LNCaP clone FGC (cell line): ENCODE measurements at places on chromosomes 5 and 9.

GRCh38 chr9:71072587-71072986 lies 48.8 kb downstream of the TRPM3 start:
- DNase-seq, result no peak

- DNase-seq, result no peak
These were observed 40.3 kb downstream of the GLRX start for GRCh38 chr5:95782181-95782580.

GRCh38 chr5:1733369-1733768 lies 66.3 kb downstream of the MRPL36 start:
- no peak for DNase-seq

GRCh38 chr9:36855448-36856315 lies 178.4 kb downstream of the PAX5 start:
- DNase-seq, result no peak

- DNase-seq, result peak; percentile 85
These were observed 1787.7 kb downstream of the EFNA5 start for GRCh38 chr5:105882956-105883481.

DNA sequence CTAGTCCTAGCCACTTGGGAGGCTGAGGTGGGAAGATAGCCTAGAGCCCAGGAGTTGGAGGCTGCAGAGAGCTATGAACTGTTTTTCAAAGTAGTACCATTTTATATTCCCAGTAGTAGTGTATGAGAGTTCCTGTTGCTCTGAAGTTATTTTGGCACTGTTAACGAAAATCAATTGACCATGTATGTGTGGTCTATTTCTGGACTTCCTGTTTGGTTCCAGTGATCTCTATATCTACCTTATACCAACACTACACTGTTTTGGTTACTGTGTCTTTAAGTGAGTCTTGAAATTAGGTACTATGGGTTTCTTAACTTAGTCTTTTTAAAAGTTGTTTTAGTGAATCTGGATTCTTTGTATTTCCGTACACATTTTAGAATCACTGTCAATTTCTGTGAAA lies 13.6 kb downstream of the SLF1 start:
- no peak for DNase-seq

- DNase-seq, result no peak
These were observed 22.0 kb downstream of the ENHO start for GRCh38 chr9:34500623-34501267.

DNA sequence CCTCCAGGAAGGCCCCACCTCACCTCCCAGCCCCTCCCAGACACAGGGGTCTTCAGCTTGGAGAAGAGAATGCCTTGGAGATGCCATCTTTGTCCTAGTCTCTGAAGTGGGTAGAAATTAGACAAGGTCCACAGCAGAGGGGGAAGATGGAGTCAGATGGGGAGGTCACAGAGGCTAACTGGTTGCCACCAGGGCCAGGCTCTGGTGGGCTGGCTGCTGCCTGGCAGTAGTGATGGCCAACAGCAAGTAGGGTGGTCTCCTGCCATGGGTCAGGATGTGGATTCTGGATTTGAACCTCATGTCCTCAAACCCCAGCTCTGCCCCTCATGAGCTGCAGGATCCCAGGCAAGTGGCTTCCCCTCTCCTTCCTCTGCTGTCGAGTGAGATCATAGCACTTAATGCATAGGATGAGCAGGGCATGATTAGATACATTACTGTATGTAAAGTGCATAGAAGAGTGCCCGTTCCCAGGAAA lies 38.7 kb upstream of the NEK6 start:
- DNase-seq, result no peak

DNA sequence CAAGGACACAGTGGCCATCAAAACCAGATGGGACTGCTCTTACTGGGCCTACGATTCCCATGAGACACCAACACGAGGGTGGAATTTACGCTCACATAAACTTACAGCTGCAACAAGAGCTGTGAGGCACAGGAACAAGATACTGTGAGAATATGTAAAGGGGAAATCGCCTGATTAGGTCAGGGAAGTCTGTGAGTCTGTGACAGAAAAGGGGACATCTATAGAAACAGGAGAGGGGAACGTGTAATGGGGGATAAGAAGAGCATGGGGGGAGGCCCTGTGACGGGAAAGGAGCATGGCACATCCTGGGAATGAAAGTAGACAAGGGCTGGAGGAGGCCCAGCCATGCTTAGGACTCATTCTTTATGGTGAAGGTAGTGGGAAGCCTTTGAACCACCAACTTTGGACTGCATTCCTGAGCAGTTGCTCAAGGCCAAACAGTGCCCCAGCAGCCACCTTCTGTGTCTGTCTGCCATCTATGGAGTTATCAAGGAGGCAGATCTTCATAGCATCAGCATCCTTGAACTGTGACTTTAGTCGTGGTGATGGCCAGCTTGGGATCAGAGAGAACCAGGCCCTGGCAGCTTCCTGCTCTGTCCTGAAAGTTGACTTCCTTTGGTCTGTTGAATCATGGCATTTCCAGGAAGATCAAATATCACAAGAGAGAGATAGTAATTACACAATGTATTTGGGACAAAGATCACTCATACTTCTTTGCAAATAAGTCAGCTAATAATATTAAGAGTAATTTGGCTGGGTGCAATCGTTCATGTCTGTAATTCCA lies 87.9 kb upstream of the FAM169A start:
- DNase-seq, result no peak

- DNase-seq, result peak; percentile 46
These were observed 78.7 kb downstream of the ACTL7B start for GRCh38 chr9:108776920-108777639.

DNA sequence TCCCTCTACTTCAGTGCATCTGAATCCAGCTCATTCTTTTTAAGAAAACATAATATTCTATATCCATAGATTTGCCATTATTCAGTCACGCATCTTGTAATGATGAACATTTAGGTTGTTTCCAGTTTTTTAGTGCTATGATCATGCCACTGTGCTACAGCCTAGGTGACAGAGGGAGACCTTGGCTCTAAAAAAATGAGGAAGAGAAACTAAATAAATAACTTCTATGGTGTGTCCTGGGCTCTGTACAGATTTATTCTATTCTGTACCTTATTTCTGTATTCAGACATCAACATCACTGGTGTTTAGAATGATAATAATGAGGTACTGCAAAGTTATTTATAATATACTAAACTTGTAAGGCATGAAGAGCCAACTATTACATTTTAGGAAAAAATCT lies 45.9 kb downstream of the PDE8B start:
- DNase-seq, result no peak

DNA sequence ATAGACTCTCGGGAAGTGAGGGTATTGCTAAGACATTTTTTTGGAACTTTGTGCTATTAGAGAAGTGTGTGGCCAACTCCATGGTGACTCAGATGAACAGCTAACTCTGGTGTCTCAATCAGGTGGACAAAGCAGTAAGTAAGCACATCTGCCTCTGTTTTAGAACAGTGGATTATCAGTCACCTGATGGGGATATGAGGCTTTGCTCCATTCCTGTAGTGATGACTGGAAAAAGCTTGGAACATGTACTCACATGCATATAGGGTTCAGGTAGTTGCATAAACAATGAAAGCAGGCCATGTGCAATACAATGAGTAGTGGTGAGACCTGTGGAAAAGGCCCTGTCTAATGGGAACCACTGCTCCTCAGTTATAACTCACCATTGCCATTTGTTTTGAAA lies 168.2 kb upstream of the FBN2 start:
- DNase-seq, result no peak

DNA sequence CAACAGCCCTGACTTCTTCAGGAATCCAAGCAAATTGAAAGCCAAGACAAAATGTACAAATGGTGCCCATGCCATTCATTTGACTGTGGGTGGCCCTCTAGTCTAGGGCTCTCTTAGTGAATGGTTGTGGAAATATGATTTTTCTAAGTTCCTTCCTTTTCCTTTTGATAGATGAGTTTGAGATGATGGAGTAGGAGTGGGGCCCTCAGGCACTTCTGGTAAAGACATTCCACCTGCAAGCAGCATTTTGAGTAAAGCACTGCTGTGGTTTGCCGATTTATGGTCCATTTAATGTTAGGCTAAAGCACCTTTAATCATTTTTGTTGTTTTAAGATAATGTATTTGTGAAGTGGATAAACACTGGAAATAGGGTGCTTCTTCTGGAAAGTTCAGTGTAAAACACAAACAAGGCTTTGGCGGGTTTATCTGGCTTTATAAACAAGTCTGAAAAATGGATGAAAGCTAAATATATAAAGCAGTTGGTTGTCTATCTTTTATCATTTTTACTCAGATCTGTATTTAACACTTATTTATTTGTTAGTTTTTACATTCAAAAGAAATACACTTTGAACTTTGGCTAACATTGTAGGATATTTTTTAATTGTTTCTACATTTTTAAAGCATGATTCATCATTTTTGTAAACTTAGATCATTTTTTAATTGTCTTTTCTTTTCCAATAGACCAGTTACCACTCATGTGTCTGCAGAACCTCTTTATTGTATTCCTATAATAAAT lies 213.5 kb downstream of the PJA2 start:
- no peak for DNase-seq

DNA sequence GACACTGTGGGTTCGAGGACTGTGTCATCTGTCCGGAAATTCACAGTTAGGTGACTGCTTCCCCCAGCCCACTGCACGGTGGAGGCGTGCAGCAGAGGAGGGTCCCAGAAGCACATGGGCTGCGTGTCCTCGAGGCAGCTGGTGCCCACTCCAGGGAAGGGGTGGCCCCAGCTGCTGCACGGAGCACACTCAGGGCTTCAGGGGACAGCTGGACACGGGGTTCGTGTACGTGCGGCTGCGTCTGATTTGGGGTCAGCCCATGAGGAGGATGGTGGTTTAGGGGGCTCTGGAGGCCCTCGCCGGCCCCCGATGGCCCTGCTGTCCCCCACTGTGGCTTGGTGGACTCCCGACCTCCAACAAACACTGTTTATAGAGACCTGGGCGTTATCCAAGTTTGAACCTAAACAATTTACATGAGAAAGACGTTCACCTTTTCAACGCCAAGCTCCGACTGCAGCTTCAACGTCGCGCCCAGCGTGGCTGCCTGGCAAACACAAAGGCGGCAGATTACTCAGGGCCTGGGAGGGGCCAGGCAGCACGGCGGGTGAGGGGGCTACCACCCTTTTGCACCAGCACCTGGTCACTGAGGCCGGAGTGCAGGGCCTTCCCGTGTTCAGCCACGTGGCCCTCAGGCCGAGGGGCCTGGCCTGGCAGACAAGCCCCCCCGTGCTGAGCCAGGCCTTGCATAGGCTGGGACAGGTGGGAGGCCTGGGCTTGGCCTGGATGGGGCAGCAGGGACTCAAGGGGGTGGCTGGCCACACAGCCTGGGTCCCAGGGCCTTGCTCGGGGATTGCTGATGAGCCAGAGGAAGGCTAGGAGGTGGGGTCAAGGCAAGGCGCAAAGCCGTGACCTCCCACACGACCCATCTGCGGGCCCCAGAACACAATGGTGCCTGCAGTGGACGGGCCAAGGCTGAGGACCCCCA lies 55.2 kb downstream of the EXD3 start:
- DNase-seq, result no peak

GRCh38 chr5:150611026-150611425 lies 29.4 kb upstream of the SYNPO start:
- DNase-seq, result no peak

GRCh38 chr5:171029401-171029800 lies 167.6 kb downstream of the RANBP17 start:
- DNase-seq, result no peak

DNA sequence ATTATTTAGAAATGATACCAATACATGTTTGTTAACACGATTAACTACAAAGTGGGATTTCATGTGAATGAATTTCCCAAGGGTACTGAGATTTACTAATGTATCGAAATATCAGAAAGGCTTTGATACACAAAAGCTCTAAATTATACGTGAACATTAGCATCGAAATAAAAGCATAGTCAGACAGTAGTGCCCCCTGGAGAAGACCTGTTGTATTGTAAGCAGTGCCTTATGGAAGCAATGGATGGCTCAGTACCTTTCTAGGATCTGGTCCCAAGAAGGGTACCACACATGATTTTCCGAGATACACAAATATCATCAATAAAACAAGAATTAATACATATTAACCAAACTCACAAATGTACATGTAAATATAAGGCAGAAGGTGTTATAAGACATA lies 153.8 kb downstream of the CDH12 start:
- no peak for DNase-seq

DNA sequence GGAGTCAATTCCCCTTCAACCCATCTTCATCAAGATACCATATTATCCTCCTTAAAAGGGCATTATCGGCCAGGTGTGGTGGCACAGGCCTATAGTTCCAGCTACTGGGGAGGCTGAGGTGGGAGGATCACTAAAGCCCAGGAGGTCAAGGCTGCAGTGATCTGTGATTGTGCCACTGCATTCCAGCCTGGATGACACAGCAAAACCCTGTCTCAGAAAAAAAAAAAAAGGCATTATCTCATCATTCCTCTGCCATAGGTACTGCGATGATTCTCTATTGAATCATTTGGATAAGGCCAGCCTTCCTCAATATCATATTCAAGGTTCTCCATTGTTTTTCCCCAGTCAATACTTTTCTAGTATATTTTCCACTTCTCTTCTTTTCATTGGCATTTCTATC lies 39.2 kb upstream of the RAB3C start:
- DNase-seq, result no peak

DNA sequence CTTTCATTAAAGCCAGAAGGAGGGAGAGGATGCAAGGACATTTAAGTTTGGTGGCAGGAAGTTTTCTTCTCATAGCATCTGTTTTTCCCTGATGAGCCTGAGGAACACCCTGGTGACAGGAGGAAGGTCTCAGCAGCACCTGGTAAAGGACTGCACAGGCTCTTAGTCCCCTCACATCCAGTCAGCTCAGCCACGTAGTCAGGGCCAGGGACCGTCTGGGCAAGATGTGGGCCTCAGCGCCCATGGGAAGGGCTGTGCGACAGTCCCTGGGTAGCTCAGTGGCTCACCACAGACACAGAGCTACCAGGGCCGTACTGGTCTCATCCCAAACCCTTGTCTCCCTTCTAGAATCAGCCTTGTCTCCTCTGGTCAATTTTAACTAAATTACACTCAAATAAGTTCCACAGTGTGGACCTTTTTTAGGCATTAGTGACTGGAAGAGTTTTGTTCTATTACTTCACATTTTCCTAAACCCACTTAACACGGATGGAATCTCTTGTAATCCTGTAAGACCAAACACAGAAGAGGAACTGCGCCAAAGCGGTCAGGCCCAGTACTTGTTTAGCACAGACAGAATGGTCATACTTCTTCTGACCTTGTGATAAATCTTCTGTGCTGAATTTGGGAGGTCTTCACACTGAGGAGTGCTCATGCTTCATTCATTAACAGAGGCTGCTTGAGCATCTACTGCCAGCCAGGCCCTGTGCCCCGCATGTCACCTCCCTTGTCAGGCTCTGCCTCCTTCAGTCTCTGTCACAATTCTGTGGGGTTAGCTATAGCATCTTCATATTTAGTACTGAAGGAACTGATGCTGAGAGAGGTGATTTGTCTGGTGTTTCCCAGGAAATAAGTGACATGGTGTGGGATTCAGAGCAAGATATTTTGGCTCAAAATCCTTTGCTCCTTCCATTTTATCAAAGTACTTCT lies 91.4 kb downstream of the ANGPTL2 start:
- no peak for DNase-seq
